ENCODE measurements at places on chromosomes 1 and 21.

GRCh38 chr21:30718239-30718909, at the start of gene KRTAP21-3:
TSS of gene KRTAP21-3 (minus strand) at chr21:30718777. CDS start at chr21:30718759, 18 bp downstream.
- peak; percentile 9 for DNase-seq

DNA sequence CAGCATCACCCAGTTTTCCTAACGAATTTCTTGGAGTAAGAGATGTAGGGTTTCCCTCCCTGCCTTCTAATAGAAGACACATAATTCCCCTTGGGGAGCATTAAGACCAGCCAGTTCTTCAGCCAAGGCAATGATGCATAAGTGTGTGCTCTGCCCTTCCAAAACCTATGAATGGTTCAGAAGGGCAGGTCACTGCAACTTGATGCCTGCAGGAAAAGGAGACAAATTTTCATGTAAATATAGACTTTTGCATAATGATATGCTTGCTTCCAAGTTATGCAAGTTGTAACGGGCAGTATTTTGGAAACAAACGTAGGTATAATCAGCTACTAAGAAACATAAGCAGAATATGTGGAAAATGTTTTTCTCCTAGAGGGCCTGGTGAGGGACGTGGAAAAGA, 31.6 kb downstream of the PTGS2 start:
- no peak for DNase-seq

DNA sequence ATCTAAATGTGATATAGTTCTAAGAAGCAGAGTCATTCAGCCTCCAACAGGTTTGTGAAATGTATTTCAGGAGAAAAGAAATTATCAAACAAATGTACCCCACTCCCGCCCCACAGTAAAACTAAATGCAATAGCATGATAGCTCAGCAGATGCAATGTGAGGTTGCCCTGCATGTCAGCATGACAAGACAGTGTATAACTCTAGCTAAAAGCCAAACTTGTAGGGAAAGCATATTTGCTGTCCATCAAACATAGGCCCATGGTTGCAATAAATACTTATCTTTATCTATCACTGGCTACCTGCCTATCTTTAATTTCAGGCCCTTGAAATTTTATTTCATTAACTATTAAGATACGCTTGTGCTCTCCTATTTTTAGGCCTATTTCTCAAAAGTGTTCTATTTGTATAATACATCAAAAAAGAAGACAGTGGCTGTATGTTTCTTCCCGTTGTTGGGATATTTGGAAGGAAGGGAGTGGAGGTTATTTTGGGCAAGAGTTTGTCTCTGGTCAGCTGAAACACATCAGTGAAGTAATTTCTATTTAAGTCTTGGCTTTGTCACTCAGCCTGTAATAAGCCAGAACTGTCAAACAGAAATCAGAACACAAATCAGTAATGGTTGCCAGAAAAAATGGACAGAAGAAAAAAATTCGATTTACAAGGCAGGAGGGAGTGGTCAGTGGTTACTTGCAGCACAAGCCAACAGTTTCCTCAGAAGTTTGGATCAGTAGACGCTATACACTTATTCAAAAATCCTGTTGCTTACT, 307.4 kb upstream of the ADGRL2 start:
- no peak for DNase-seq

GRCh38 chr1:60699325-60699724, 383.0 kb upstream of the NFIA start:
- no peak for DNase-seq

DNA sequence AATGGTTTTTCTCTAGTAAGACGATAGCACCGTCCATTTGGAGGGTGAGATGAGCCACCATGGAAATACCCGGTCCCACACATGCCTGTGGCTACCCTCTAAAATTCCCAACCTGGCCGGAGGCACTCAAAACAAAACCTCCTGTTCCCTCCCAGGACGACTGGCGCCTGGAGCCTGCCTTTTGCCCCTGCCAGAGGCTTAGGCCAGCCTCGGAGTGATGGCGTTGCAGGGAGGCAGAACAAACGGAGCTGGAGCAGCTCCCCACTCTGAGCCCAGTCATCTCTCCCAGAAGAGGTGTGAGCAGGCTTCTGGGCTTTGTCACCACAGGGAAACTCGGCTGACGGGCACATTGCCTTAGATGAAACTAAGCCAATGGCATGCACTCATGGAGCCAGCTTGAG, 213.7 kb upstream of the HOOK1 start:
- no peak for DNase-seq

DNA sequence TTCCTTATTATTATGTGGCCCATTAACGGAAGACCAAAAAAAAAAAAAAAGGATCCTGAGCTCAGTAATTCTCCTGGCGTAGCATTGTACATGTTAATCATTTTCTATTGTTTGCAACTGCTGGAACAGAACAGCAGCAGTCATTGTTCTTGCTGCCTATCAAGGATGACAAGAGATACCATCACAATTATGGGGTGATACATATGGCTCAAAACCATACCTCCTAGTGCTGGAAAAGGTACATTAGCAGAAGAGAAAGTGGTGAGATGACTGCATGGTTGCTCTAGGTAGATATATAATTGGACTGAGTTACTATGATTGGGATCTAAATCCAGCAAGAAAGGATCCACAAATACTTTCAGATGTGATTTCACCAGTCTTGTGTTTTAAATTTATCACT, 13.3 kb upstream of the TLR5 start:
- no peak for DNase-seq

DNA sequence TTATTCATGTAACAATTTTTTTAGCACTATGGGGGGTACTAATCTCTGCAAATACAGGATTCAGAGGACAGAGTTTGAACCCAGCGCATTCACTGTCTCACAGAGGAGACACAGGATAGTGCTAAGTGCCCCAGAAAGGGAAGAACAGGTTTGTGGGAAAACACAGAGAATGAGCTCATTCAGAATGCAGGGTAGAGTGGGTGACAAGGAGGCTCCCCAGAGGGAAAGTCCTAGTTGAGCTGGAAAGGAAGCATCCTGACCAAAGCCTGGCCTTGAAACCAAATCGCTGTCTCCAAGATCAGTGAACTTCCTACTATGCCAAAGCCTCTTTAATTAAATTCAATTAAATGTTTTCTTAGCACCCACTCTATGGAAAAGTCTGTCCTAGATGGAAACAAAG, 19.0 kb upstream of the RGS2 start:
- no peak for DNase-seq

GRCh38 chr1:186435336-186435735, 25.6 kb downstream of the PDC start:
- no peak for DNase-seq

- no peak for DNase-seq
These were observed 113.9 kb upstream of the USP24 start for GRCh38 chr1:55329091-55329490.

GRCh38 chr1:184438363-184438762, 51.5 kb downstream of the C1orf21 start:
- no peak for DNase-seq

DNA sequence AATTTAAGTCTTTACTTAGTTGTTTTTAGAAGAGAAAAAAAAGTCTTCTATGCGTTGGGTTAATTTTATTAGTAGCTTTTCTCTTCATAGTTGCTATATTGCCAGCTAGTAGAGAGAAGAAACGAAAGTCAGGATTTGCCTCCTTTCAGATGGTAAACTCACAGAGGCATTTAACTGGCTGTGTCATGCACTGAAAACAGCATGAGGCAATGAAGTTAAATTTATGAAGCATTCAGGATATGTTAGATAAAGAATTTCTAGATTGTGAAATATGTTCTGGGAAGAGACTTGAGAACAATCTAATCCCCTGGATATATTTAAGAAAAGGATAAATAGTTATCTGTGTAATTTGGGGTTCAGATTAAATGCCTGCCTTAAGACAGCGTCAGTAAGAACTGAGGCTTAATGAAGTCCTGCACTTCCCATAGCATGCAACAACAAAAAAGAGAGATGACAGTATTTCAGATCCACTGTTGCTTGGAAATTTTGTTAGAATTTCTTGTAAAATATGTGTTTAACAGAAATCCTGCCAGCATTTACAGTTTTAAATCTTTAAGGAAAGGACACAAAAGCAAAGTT, 1.7 kb downstream of the ANGPTL1 start:
- no peak for DNase-seq

DNA sequence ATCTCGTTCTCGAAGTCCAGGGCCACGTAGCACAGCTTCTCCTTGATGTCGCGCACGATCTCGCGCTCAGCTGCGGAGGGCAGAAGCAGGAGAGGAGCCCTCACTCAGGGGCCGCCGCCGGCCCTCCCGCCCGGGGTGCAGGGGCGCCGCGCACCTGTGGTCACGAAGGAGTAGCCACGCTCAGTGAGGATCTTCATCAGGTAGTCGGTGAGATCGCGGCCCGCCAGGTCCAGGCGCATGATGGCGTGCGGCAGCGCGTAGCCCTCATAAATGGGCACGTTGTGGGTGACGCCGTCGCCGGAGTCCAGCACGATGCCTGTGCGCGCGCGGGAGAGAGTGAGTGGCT, 1.8 kb downstream of the ACTA1 start:
- no peak for DNase-seq

- DNase-seq = no peak
These were observed 9.9 kb downstream of the OBSCN start for GRCh38 chr1:228217551-228218344.

- DNase-seq = no peak
These were observed 57.2 kb downstream of the CENPF start for GRCh38 chr1:214660190-214660589.

- no peak for DNase-seq
These were observed 395 bp upstream of the CSRP1 start for GRCh38 chr1:201507360-201507675.

DNA sequence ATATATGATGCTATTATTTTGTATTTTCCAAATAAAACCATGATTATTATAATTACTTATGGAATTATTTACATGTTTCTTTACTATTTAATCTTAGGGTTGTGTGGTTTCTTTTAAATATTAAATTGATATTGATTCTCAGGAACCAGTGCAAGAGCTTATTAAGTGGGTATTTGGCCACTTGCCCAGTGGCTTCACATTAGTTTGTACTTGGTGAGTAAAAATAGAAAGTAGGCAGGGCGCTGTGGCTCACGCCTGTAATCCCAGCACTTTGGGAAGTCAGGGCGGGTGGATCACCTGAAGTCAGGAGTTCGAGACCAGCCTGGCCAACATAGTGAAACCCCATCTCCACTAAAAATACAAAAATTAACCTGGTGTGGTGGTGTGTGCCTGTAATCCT, 497.1 kb downstream of the PTPRC start:
- no peak for DNase-seq

DNA sequence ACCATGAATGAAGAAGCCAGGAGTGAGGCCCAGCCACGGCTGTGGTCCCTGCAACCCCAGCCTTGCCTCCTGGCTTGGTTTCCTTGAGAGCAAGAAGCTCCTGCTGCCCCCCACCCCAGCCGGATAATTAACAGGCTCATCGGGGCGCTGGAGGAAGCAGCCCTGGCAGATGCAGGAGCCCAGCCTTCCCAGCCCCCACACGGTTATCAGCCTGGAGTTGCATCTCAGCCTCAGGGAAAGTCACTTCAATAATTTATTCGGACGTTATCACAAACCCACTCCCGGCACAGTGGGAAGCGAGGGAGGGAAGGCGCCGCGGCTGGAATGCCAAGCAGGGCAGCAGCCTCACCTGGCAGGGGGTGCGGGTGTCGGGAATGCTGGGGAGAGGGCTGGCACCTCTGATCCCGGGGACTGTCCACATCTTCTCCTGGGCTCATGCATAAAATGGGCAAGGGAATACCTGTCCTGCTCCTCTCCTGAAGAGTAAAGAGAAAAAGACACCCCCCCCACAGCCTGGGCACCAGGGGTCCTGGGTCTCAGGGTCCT, 43.3 kb upstream of the LRP8 start:
- DNase-seq = no peak

GRCh38 chr1:212166644-212167043, 118.6 kb upstream of the PPP2R5A start:
- no peak for DNase-seq

DNA sequence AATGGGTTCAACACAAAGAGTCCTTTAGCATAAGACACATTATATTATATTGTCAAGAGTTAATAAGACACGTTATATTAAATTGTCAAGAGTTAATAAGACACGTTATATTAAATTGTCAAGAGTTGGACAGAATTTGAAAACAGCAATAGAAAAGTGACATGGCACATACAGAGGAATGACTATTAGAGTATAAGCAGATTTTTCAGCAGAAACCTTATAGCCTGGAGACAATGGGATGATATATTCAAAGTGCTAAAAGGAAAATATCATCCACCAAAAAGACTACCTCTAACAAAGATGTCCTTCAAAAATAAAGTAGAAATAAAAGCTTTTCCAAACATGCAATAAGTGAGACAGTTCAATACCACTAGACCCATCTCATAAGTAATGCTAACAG, 36.0 kb upstream of the HSPA13 start:
- DNase-seq = no peak

- DNase-seq = no peak
These were observed 7.9 kb downstream of the SH3BGRL3 start for GRCh38 chr1:26287811-26288210.

- no peak for DNase-seq
These were observed 253.0 kb downstream of the FGGY start for GRCh38 chr1:59549903-59550302.

GRCh38 chr21:37207441-37208009, 59.6 kb downstream of the VPS26C start:
- DNase-seq = peak; percentile 66

- peak; percentile 66 for DNase-seq
These were observed 161.4 kb downstream of the SLC35F3 start for GRCh38 chr1:234065794-234066447.

GRCh38 chr1:232834066-232834465, 28.9 kb downstream of the MAP10 start:
- no peak for DNase-seq

- DNase-seq = no peak
These were observed 174.6 kb downstream of the KCNK2 start for GRCh38 chr1:215256936-215257679.

DNA sequence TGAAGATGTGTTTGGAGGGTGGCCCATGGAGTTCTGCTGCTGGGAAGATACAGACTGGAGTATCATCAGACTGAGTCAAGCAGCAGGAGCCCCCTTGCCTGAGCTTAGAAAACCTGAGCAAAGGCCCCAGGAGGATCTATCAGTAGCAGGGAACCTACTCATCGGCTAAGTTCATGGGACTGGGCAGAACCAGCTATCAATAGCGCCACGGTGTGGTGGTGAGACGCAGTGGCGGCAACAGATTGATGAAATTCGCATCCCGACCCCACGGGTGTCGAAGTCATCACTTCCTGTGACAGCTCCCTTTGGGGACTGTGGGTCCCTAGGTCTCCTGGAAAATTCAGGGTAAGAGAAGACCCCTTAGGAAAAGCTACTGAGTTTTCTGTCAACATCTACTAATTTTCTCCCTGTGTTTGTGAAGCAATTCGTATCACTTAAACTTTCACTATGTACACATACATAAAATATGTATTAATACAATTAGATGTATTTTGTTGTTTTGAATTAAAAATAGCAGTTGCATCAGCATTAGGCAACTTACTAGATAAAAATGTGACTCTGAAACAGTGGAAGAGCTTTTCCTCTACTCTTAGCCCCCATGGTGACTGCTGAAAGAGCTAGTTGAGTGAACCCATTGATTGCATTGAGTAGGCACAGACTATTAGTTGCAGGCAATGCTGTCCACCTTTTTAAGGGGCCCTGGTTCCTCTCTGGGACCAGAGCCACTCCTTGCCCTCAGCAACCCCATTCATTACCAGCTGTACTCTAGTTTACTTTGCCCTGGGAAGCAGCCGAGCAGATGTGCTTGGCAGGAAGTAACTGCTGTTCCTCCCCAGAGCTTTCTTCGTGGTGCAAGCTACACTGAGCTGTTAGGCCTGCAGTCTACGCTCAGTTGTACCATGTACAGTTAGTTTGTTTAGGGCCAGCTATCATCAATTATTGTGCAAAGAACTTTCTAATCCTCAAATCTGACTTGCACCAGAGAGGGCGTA, 7.3 kb upstream of the CACNA1S start:
- DNase-seq = peak; percentile 68

Measured in GM13976 (cell line).